ENCODE measurements at places on chromosomes 2 and 18.

GRCh38 chr2:71191570-71191943 is 35.3 kb downstream of the PAIP2B start:
- DNase-seq = no peak

GRCh38 chr2:95391641-95392310 is 10.7 kb upstream of the FAHD2A start:
- DNase-seq = no peak

DNA sequence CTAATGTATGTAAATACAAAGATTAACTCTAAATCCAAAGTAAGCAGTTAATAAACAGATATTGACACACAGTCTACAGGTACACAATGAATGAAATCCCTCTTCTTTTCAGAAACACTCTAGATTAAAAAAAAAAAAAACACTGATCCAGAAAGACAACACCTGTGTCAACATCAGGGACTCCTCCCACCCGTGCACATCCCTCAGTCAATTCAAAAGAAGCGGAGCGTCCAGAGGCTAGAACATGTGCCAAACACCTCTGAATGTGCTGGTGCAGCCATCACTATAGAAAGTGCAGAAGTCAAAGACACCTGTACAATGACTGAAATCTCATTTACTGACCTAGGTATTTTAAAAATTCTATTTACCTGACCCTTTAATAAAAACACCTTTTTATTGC is 622.6 kb upstream of the ID2 start:
- no peak for DNase-seq

DNA sequence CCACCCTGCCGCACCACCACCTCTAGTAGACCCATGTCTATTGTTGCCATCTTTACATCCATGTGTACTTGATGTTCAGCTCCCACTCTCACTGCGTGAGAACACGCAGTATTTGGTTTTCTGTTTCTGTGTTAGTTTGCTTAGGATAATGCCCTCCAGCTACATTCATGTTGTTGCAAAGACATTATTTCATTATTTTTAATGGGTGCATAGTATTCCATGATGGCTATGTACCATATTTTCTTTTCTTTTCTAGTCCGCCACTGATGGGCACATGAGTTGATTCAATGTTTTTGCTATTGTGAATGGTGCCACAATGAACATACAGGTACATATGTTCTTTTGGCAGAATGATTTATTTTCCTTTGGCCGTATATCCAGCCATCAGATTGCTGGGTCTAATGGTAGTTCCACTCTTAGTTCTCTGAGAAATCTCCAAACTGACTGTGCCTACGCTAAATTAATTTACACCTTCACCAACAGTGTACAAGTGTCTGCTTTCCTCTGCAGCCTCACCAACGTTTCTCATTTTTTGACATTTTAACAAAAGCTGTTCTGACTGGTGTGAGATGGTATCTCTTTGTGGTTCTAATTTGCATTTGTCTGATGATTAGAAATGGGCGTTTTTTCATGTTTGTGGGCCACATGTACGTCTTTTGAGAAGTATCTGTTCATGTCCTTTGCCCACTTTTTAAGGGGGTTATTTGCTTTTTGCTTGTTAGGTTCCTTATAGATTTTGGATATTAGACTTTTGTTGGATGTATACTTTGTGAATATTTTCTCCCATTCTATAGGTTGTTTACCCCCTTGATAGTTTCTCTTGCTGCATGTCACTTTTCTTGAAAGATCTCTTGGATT is 10.5 kb upstream of the ZNF513 start:
- DNase-seq = no peak

- DNase-seq = peak; percentile 99
Measured at GRCh38 chr2:106956879-106957278, 70.9 kb upstream of the ST6GAL2 start.

GRCh38 chr2:233953087-233953801 is 36.1 kb downstream of the TRPM8 start:
- no peak for DNase-seq

GRCh38 chr18:28095041-28095440 is 81.9 kb downstream of the CDH2 start:
- DNase-seq = peak; percentile 65

- DNase-seq = peak; percentile 58
Measured at GRCh38 chr18:24754583-24755253, 294.3 kb downstream of the HRH4 start.

DNA sequence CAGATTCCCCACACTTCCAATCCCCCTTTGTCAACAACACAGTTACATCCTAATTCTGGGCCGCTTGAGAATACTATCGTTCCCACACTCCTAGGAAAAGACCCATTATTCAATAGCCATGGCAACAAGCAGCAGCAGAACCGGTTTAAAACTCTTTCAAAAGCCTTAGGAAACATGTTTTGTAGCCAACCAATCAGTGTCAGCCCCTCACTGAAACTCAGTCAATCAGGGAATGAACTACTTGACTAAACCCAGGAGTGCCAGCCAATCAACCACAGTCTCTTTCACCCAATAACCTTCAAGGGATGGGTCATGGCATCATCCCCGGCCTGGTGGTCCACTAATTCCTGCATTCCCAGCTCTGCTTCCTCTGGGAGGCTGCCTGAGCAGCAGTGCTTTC is 204.8 kb upstream of the HS6ST1 start:
- DNase-seq = no peak

DNA sequence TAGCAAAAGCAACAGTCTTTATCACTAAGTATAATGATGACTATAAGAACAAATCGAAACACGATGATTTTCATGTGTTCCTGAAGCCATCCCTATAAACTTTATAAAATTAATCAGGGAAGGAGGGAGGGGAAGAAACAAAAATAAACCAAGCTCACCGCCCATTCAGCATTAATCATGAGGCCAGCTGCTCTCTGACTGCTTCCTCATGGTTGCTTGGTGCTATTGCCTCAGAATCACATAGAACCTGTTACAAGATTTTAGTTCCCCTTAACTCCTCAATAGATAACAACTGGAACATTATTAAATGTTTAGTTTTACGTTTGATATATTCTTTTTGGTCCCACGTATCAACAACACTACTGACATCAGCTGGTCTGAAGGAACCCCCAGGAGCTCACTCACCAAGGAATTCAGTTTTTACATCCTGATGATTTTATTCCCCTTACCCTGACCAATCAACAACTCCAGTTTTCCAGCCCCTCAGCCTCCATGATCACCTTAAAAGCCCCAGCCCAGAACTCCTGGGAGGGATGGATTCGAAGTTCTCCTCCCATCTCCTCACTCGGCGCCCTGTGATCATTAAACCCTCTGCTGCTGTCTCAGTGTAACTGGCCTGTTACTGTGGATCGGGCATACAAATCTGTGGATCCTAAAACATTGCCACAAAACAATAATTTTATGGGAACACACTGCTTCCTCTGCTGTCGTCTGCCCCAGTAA is 10.6 kb upstream of the HNRNPLL start:
- no peak for DNase-seq

DNA sequence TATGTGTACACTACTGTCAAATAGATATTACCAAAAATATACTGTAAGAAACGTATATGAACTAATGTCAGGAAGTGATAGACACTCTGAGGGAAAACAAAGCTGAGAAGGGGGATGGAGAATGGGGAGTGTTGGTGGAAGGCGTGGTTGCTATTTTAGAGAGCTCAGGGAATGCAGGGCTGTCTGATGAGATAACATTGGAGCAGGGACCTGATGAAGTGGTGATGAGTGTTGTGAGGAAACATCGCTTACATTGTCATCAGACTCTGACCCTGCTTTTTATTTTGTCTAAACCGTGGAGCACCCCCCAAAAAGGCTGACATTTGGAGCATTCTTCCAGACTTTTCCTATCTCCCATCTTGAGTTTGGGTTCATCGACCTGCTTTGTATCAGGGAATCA is 194.7 kb downstream of the LTBP1 start:
- peak; percentile 6 for DNase-seq

DNA sequence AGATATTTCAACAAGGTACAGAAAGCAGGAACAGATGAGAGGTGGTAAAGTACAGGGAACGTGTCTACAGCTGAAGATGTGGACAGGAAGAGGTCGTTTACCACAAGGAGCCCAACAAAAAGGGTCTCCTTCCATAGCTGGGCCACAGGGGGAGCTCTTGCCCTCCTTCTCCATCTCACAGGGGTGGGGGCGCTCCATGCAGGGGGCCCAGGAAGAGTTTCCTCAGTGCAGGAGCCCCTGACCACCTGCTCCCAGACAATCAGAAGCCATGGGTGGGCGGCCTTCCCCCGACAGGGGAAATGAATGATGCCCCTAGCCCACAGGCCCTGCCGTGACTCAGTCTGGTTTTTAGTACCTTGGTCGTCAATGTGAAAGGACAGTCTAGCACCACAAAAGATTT is 163.6 kb upstream of the ZNF516 start:
- DNase-seq = no peak

DNA sequence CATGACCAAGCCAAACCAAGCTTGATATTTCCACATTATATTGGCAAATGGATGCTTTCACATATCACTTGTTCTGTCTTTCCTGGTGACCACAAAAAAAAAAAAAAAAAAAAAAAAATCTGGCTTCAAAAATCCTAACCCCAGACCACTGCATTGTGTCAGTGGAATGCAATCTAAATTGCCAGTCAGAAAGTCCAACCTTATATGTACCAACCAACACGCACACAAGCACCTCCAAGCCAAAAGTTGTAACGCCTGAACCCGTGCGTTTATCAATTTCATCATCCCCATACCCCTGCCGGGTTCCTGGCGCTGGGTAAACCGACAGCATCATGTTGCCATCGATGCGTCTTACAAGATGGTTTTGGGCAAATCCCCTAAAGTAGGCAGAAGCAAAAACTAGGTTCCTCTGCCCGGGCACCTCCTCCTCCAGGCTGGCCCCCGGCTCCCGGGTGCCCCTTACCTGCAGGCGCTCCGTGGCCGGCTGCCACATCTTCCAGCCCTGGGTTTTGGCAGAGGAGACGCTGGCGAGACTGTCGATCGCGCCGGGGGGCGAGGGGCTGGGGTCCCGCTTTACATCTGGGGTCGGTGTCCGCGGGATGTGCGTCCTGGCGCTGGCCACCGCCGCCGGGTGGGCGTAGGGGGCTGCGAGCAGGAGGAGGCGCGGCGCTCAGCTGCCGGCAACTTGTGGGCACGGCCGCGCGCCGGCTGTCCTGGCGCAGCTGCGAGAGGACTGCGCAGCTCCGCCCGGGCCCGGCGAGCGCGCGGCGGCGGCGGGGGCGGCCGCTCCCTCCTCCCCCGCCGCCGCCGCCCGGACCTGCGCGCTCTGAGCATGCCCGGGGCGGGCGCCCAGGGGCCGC is at the start of gene PID1:
PID1 (minus strand) TSS at position 737 of the 860 bp plus-strand sequence; CDS start at position 493, 244 bp downstream.
- peak; percentile 48 for DNase-seq

DNA sequence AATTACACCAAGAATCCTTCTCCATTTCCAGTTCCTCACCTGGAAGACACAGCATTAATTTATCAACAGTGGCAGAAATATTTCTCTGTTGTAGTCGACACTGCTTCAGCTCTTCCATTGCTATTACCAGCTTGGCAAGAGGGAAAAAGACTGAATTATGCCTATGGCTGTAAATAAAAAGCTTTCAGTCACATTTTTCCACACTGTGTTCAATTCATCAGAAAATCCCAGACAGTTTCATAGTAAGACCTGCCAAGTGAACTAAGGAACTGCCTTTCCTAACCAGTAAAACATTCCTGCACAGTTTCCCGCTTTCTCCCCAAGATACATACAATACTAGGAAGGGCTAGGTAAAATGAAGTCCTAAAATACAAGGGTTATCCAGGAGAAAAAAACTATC is 94.7 kb downstream of the EXOC6B start:
- DNase-seq = no peak

DNA sequence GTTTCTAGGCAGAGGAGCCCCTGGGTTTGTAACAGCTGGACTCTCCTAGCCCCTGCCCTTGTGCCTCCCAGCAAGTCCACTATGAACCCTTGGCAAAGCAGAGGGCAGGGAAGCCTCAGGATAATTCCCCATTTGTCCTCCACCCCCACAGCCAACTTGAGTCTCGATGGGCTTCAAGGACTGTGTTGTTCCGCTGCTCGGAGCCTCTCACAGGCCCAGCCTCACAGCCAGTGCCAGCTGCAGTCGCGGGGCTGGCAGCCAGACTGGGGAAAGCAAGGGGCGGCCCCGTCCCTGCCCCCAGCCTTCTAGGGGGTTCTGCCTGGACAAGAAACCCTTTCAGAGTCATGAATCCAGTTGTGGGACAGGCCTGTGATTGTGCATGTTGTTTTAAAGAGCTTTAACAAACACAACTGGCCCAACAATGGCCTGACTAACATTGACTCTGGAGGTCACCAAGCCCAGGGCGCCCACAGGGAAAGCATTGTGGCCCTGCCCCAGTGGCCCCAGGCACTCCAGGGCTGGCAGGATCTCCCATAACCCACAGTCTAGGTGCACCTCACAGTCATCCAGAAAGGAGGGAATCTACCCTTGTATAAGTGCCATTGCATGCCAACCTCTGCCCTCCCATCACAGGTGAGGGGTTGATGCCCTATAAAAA is 71.8 kb upstream of the DAPL1 start:
- DNase-seq = no peak

DNA sequence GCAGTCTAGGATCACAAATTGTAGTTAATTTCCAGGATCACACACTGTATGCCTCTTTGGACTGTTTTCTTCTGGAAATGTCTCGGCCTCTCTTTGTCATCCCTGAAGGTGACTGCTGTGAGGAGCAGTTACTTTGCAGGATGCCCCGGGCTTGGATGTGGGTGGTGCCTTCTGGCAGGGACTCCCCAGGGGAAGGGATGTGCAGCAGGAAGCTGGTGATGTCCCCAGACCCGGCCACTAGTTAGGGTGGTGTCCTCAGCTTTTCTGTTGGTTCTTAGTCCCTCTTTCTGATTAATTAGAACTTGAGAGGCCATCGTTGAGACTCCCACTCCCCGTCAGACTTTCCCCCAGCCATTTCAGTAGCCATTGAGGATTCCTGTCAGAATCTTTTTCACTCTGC is 286.6 kb upstream of the HDAC4 start:
- no peak for DNase-seq

DNA sequence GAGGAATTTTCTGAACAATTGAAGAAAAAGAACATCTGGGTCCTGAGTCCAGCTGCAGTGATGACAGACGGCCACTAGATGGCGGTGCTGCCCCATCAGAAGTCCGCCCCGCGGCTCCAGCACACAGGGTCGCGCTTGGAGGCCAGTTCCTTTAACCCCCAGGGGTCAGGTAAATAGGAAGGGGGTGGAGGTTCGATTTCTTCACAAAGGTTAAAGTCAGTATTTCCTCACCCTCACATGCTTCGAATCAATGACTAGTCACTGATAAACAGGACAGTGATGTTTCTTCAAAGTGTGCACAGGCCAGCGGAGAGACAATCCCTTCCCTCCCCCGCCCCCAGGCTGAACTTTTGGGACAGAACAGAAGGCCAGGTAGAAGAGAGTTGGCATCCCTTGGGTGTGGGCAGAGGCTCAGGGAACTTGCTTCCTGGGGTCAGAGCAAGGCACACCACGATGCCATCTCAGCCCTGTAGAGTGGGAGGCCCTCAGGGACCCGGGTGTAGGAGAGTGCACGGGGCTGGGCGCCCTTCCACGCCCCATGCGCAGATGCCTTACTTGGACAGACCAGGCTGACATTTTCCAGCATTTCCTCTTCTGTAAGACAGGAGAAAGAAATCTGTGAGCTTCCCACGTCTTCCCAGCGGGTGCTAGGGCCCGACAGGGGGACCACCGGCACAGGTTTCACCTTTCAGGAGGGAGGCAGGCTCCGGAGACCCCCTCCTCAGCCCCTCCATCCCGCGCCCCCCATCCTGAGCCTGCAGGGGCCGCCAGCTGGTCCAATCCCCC is 722 bp downstream of the APOB start:
- peak; percentile 44 for DNase-seq
